ENCODE measurements at places on chromosomes 1 and 21.

DNA sequence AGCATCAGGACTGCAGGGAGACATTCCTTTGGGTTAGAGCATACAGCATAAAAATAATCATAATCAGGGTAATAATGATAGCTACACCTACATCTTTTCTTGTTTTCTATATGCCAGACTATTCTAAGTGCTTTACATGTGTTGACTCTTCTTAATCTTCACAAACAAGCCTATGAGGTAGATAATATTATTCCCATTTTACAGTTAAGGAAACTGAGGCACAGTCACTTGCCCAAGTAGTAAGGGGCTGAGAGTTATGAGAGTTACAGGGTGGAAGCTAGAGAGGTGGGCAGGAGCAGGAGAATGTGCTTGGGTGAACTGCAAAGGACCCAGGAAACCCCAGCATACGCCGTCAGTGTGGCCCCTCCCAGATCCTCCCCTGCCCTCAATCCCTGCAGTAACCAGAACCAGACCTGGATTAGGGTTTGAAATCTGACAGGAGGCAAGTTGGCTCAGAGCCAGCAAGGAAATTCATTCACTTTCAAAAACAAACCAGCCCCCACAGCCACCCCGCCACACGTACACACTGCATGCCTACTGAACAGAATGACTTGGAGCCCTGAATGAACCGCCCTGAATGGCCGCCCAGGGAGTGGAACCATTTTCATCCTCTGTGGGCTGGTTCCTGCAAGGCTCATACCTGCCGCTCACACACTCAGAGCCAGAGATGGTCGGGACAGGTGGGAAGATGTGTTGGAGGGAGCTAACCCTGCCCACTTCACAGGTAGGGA is 126.1 kb downstream of the TRABD2B start:
- DNase-seq: no peak

- peak; percentile 53 for DNase-seq
Measured at GRCh38 chr1:150311762-150312161, 9.6 kb upstream of the PRPF3 start.

DNA sequence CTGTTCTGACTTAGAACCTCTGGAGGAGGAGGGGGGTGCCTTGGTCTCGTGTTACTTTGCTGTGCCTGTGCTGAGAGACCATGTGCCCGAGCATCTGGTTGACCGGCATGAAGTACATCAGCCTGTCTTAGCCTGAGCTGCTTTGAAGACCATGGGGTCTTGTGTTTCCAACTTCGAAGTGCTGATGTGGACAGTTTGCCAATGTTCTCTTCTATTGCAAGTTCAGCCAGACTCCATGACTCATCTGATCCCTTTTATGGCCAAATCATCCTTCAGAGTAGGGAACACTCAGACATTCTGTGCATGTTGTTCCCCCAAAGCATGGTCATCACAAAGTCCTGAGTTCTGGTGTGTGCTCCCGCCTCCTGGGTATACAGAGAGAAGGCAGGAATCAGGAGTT is 6.0 kb upstream of the PLA2G2C start:
- no peak for DNase-seq

DNA sequence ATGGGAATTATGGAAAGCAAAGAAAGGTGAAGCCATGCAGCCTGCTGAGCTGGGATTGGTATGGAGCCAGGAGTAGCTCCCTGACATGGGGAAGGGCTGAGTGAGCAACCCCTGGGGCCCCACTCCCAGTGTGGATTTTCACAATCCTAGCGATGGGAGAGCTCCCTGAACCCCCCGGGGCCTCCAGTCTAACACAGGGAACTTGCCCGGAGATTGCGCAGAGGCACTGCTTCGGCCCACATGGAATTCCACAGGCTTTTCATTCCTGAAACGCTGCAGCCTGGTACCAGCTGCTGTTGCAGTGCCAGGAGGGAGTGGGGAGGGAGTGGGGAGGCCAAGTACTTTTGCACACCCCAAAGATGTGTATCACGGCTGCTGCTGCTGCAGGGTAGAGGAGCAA is 110.4 kb upstream of the C21orf91 start:
- DNase-seq: no peak
